ENCODE measurements at places on chromosomes 2 and 18.

- DNase-seq, result no peak
These were observed 5.9 kb upstream of the MYCN start for GRCh38 chr2:15934291-15934945.

DNA sequence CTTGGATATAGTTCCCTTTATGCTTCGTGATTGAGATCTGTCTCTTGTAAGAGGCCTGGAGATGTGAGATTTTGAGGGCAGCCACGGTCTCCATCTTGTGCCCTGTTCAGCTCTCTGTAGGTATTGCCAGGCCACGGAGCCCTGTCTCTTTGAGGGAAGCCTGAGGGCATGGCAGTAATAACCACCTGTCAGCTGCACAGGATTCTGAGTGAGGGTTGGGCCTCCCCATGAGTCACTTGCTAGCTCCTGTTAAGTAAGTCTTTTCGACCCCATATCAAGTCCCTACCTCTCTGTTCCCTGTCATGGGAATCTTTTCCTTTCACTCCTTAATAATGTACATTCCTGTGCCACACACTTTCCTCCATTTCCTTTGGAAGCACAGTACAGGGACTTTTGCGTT is 20.4 kb downstream of the LYPD6B start:
- DNase-seq, result no peak

GRCh38 chr18:25010623-25011374 is 341.2 kb downstream of the ZNF521 start:
- no peak for DNase-seq

- no peak for DNase-seq
These were observed 31.3 kb downstream of the NIFK start for GRCh38 chr2:121705390-121705789.

- DNase-seq, result no peak
These were observed 83.4 kb upstream of the LTBP1 start for GRCh38 chr2:32863326-32863725.

GRCh38 chr18:22286585-22286984 is 117.2 kb downstream of the GATA6 start:
- peak; percentile 38 for DNase-seq

DNA sequence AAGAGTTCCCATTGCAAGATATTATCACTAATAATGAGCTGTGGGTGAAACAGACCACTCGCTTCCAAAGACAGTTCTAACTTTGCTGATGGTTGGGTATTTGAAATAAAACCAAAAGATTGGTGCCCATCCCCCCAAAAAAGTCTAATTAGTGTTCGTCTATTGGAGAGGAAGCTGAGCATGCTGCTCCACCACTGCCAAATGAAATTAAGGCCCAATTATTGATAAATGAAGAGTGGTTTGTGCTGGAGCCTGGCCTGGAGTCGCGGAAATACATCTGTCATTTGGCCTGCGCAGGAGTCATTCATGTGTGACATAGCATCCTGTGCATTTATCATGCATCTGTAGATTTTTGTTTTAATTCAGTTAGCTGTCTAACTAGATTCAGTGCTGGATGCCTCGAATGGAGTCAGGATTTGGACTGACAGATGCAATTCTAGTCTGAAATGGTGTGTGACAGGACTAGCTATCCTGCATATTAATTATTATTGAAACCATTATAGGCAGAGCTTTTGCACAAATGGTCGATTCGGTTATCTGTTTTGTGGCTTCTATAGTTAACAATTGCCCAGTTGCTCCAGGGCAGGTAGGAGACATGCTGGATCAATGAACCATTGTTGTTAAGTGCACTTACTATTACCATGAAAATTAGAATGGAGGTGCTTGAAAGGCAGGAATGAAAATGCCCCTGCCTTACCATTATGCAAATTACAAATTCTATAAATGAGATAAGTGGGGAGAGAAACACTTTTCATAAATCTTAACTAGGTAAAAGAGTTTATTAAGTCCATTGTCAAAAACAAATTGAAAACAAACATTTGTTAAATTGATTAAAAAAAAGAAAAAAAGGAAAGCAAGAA is 450.4 kb upstream of the TCF4 start:
- DNase-seq, result no peak

- no peak for DNase-seq
These were observed 4.8 kb upstream of the ACVR1 start for GRCh38 chr2:157880927-157881326.

GRCh38 chr2:5798084-5798483 is 105.9 kb downstream of the SOX11 start:
- DNase-seq, result no peak

DNA sequence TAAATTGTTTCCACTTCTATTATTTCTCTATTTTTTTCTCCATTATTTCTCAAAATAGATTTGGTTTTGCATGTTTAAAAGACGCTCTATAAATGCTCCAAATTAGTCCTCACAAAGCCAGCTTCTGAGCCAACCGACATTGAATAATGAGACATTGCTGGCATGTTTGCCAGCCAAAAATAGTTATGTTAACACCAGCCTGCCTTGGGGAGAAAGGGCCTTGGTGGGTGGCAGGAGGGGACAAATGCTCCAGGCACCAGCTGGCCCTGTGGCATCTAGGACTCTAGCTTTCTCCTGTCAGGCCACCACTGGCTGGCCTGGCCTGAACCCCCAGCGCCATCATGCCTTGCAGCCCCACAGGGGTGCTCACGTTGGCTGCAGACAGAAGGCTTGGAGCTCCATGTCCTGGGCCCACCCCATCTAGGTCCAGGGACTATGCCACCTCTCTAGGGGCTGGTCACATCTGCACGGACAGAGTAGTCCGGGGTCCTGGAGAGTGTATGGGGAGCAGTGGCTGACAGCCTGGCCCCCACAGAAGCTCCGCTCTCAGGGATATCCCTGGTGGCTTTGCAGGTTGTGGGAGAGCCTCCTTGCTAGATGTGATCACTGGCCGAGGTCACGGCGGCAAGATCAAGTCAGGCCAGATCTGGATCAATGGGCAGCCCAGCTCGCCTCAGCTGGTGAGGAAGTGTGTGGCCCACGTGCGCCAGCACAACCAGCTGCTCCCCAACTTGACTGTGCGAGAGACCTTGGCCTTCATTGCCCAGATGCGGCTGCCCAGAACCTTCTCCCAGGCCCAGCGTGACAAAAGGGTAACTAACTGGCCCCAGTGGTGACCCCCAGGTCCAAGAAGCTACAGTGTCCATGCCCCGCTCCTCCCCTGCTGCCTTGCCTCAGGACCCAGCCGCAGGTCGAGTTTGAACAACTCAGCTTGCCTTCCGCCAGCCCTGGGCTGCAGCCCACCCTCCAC is 12.5 kb downstream of the ABCG8 start:
- DNase-seq, result no peak

DNA sequence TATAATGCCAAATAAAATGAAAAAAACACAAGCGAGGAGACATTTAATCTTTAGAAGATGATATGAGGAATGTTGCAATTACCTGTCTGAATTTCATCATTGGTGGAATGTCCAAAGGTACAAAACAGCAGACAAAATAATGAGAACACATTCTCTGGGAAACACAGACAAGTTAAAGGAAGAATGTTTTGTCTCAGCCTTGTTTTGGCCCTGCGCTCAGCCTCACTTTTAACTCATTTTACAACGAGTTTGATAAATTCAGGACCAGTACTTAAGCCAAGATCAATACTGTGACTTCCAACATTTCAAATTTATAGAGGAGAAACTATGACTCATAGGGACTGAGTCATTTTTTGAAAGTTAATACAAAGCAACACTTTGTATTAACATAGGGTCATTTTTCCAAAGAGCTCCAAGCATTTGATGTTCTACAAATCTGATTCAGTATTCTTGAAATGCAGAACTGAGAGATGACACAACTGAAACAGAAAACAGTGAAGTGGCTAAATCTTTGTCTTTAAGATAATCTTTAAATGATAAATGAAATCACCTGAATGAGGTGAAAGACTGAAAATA is 833.2 kb upstream of the CHAC2 start:
- peak; percentile 40 for DNase-seq

GRCh38 chr18:3152294-3152693 is 67.5 kb downstream of the MYOM1 start:
- no peak for DNase-seq

DNA sequence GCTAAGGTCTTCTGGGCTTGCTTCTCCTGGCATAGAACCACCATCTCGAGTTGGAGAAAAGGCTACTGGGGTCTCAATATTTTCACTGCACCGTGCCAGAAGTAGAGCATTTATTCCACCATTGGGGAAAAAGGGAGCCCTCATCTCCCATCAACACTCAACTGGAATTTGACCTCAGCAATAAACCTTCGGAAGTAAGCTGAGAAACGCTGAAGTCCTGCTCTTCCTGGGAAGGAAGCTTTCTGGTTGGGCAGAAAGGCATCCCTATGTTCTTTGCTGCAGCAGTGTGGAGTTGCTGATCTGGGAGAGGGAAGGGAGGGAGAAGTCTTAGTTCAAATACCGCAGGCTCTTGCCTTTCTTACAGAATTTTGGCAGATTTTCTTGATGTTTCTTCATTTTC is 368.8 kb downstream of the NUP35 start:
- DNase-seq, result no peak

DNA sequence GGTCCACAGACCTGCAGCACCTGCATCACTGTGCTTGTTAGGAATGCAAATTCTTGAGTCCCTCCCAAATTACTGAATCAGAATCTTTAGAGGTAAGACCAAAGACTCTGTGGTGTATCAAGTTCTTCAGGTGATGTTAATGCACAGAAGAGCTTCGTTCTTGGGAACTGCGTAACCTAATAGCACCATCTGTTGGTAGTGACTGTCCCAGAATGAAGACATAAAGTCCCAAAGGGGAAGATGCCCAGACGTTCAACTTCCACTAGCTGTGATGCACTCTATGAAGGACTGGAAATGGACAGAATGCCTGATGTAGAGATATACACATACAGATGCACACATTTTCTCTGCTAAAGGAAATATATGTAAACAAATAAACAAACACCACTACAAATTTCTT is 576.0 kb downstream of the LRP1B start:
- DNase-seq, result peak; percentile 81

- no peak for DNase-seq
These were observed 25.4 kb upstream of the SCN7A start for GRCh38 chr2:166519391-166519962.

- no peak for DNase-seq
These were observed 44.2 kb upstream of the HS6ST1 start for GRCh38 chr2:128362889-128363228.

DNA sequence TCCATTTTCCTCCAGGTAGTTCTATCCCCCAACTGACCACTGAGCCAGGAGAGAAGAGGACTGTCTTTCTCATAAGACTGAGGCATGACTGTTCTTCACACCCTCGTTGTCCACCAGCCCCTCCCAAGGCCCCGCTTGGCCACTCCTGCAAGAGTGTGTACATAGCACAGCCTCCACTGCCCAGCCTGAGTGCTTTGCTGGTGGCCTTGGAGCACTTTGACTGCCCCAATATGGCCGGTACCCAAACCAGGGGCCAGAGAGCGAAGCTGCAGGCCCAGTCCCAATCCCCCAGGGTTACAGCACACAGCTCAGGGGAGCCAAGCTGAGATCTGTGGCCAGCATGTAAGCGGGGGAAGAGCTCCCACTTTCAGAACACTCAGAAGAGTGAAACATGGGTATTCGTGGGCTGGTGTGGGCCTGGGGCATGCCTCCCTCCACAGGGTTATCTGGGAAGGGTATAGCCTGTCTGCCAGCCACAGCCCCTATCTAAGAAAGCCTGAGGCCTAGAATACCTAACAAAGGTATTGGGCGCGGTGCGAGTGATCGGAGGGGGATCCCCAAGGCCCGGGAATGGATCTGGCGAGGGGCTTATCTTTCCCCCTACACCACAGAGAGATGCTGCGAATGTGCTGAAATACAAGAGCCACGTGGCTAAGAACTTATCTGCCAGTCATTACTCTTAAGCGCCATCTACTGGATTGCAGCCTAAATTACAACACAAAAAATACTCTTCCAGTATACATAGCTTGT is 163.8 kb downstream of the WDPCP start:
- DNase-seq, result peak; percentile 81

- no peak for DNase-seq
These were observed 762.2 kb upstream of the HS6ST1 start for GRCh38 chr2:129080715-129081476.

DNA sequence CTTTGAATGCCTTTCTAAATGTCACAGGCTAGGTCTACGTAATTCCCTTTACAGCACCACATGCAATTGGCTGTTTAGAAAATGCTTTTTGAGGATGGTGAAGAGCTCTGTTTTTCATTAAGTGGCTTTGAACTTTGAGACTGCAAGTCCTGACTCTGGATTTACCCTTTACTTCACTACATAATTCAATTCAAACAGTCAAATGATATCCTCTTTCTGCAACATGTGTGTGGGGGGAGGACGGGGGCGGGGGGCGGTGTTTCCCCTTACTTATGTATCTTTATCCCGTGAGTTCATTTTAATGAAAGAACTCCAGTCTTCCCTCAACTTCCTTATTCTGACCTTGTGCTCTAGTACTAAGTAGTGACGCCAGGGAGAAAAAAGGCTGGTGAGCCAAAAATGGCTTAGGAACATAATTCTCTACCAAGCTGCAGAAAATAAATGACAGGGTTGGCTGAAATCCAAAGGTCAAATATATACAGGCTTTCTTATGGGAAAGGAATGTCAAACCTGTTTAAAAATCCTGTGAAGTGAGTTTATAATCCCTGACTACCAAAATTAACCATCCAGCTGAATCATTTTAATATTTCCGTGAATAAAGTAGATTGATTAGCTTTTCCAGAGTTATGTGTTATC is 119.6 kb downstream of the SLC8A1 start:
- DNase-seq, result peak; percentile 62

- no peak for DNase-seq
These were observed 155.1 kb upstream of the CELF4 start for GRCh38 chr18:37720663-37721062.

DNA sequence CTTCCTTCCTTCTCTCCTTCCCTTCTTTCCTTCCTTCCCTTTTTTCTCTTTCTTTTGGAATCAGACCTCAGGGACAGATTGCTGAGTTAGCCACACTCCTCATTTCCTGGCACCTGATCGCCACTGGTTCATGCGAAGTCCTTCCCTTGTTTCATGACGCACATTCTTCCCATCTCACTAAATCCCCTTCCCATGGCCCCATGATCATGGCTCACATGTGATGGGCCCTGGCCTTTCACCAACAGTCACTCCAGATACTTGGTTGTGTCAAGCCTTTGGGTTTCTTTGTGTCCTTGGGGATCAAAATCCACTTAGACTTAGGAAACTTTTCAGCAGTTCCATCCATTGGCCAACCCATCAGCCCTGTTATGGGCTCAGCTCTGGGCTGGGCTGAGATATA is 23.8 kb upstream of the ASPRV1 start:
- no peak for DNase-seq

DNA sequence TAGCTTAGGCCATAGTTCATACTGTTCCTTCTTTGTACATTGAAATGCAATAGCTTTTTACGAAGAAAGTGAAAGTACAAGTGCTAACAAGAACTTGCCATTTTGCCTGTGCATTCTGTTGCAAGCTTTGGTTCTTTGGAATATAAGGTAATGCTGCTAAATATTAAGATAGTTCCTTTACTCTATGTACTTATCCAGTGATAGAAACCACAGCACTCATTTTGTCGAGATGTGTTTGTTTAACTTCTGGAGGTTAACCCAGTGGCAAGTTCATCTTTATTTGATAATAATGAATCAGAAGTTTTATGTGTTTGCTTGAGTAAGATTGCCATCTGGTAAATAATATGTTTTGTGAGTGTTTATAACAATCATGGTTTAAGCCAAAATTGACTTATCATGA is 373.1 kb upstream of the FANCL start:
- DNase-seq, result peak; percentile 44

- no peak for DNase-seq
These were observed 1.7 kb upstream of the EML4 start for GRCh38 chr2:42167458-42167857.

GRCh38 chr2:101082998-101083397 is 68.2 kb downstream of the TBC1D8 start:
- DNase-seq, result no peak

- DNase-seq, result peak; percentile 33
These were observed 217.1 kb upstream of the SLC35G4 start for GRCh38 chr18:11392292-11392691.
